ENCODE measurements at places on chromosomes 7 and 10.

DNA sequence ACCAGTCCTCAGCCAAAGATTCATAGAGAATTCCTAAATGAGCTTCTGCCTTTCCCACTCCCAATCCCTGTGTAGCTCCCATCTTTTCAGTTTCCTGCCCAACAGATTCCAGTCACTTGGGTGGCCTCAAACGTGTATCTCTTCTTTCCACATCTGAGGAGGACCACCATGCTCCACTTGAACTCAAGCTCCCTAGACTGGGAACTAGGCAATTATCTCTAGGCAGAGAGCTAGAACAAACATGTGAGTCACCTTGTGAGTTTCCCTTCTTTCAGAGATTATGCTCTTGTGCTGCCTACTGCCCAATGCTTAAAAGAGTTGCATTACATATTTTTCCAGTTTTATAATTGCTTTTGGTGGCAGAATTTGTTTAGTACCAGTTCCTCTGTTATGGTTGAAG lies 178.0 kb downstream of the MDFIC start:
- no peak for DNase-seq

GRCh38 chr7:85078181-85078580 lies 108.7 kb downstream of the SEMA3D start:
- DNase-seq, result no peak

GRCh38 chr7:157702311-157703023 lies 365.7 kb downstream of the DNAJB6 start:
- no peak for DNase-seq

- DNase-seq, result no peak
These were observed 11.2 kb upstream of the OR2A5 start for GRCh38 chr7:144037414-144038035.

- no peak for DNase-seq
These were observed 32.6 kb downstream of the ARHGAP21 start for GRCh38 chr10:24690961-24691512.

DNA sequence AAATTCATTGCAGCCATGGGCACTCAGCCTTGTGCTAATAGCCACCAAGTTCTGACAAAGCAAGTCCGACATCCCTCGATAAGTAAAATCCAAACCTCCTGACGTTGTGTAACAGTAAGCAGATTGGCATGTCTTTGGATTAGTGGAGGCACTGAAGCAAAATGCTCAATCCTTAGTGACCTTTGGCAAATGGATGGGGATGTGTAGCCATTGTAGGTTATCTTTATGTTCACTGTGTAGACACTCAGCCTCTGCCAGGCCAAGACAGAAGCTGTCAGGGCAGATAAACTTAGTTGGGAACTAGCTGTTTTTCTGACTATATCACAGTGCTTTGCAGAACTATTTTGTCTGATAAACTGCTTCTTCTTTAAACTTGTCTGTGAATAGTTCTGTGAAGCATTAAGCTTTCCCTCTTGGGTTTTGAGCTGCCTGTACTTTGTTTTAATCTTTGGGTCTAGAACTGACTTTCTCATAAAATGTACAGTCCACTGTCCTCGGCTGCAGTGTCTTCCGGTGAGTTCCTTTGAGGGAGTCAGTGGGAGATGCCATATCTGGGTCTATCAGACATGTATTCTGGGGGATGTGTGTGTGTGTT lies 220.8 kb downstream of the LRMDA start:
- DNase-seq, result no peak

GRCh38 chr10:71603150-71603549 lies 116.4 kb downstream of the C10orf105 start:
- no peak for DNase-seq

- no peak for DNase-seq
These were observed 40.4 kb upstream of the TMEM229A start for GRCh38 chr7:124073310-124073645.

Data from epithelial cell of proximal tubule (primary cell).